ENCODE measurements at places on chromosomes 7 and 10. TPM values are rescaled to one million over a fixed set of nuclear protein-coding genes. Genes with fewer than 3 reads are reported as not detected.

SFTPA1 gene
- not detected for total RNA-seq

ERLIN1 gene
- total RNA-seq, result 50.0 TPM

SPDYE11 gene
- not detected for total RNA-seq

KIFBP gene
- 43.3 TPM for total RNA-seq
